GM12891 (cell line): ENCODE measurements at places on chromosomes 7 and 10.

DNA sequence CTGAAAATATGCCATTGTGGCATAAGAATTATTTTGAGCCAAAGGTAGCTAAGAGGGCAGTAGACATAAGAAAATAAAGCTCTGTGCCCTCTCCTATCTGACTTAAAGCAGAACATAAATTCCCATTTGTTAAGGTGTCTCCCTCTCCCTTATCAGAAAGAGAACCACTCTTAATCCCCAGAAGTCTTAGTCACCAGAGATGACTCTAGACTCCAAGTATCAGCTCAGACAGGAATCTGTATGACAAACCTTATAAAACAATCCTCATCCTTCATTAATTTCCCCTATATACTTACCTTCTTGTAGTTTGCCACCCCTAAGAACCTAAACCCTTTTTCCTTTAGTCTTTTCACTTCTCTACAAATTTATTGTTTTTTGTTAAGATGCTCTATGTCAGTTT lies 21.8 kb upstream of the PIP4K2A start:
- no peak for DNase-seq

GRCh38 chr7:16055263-16055976 lies 365.9 kb downstream of the CRPPA start:
- no peak for DNase-seq

DNA sequence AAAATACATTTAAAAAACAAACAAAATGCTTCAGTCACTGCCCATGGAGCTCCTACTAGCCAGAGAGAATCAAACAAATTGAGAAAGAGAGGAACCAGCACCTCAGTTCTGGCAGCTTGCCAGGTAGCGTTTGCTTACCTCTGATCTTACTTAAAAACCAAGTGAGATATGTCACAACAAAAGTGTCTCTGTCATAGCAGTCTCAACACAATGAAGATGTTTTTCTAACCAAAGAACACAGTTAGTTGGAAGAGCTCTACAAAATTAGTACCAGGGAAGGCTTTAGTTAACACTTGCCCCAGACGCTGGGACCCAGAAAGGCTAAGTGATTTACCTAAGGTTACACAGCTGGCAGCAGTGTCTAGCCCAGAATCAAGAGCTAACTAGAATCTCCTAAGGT lies 3.4 kb downstream of the DOCK4 start:
- no peak for DNase-seq

GRCh38 chr7:151861881-151862280 lies 15.0 kb downstream of the PRKAG2 start:
- DNase-seq: no peak

DNA sequence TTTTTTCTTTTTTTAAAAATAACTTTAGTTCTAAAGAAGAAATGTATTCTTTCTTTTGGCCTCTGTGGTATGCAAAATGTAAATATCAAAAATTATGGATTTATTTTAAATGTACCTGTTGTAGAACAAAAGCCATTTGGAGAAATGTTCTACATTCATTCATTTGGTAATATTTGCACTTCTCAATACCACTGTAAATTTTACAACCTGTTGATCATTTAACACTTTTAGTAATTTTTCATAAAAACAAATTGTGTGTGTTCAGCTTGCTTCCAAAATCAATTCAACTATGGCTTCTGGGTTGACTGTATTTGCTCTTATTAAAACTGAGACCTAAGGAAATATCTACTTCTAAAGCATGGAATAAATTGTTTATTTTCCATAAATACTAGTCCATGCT lies 2.3 kb upstream of the IGF2BP3 start:
- no peak for DNase-seq

DNA sequence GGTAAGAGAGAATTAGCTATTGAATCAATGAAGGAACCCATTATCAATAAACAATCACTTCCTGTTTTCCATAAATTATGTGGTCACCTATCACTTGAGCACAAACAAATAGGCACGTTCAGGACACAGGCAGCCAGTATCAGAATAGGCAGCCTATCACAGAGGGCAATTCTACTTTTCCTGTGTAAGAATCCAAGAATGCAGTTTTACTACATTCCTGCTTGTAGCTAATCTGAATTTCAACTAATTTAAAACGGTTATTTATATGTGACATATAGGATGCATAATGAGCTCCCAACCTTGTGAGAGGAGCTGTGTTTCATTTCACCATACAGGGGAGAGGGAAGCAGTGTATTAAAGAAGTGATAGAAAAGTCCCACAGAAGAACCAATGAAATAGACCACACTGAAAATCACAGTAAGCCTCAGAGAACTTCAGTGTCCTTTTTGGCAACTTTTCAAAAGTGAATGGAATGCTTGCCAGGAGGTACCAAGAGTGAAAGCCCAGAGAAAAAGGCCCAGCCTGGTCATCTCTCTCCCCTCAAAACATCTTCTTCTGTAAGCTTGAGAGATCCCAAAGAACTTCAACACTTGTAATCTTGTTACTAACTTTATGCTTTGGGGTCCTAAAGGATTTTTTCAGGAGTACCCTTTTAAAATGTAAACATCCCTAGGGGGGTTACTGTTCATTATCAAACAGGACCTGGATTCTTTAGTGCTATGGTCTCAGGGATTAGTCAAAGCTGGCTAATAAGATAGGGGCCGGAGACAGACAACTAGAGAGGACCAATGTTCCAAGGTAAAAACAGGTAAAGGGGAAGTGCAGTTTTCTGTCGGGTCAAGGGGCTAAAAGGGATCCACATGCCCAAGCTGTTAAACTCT lies 1.3 kb downstream of the IMMP2L start:
- DNase-seq: no peak

- DNase-seq: no peak
Observed at GRCh38 chr7:19519443-19520021, 189.3 kb downstream of the POLR1F start.

GRCh38 chr10:112519133-112519761 lies 72.2 kb downstream of the VTI1A start:
- no peak for DNase-seq

DNA sequence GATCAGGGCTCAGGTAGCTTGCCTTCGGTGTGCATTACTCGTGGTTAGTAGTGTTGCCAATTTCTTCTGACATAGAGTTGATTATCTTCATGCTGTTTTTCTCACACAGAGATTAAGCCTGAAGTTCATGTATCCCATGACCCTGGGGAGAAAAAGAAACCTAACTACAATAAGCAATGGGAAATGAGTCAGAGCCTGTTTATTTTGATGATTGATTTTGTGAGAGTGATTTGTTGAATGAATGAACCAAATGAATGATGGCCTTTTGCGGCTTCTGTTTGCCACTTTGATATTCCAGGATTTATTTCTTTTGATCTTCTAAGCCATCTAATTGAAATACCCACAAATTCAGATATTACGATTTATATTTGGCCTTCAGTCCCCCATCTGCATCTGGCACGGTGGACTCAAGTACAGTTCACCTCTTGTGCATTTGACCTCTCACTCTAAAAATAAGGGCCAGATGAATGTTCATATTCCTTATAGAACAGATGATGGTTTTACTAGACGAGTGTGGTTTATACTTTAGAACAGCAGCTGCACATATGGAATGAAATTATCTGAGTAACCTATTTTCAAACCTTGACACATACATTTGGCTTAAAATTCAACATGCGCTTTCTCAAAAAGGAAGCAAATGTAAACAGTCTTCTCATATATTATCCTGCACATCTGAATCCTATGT lies 110.7 kb downstream of the PLCE1 start:
- no peak for DNase-seq

DNA sequence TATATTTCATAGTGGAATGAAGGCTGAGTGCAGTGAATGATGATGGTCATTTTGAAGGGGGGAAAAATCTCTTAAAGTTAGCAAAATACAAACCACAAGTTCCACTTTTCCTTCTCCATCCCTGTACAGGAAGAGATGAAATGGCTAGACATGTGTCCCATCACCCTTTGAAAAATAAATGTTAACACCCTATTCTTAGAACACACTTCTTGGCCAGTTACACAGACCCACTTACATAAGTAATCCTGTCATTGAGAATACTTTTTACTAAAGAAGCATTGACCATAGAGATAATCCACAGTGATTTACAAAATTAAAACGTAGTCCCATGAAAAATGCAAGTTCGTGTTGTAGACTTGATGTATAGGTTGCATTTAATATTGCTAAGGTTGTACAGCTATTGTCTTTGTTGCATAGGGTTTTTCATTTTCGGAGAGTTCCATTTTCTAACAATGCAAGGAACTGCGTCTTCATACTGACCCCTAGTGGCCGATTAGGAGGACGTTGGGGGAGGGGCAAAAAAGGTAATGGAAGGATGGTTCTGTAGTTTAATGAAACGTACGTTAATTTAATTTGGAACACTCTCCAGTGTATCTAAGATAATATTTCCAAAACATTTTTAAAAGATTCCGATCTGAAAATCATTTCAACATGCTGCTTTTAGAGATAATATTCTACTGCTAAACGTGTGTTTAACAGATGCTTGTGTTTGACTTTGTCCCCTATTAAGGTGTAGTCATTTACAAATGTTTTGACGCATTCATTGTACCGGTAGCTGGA lies 60.9 kb downstream of the ARMC3 start:
- peak; percentile 29 for DNase-seq

- no peak for DNase-seq
Observed at GRCh38 chr7:83649701-83650100, 762 bp upstream of the SEMA3E start.

DNA sequence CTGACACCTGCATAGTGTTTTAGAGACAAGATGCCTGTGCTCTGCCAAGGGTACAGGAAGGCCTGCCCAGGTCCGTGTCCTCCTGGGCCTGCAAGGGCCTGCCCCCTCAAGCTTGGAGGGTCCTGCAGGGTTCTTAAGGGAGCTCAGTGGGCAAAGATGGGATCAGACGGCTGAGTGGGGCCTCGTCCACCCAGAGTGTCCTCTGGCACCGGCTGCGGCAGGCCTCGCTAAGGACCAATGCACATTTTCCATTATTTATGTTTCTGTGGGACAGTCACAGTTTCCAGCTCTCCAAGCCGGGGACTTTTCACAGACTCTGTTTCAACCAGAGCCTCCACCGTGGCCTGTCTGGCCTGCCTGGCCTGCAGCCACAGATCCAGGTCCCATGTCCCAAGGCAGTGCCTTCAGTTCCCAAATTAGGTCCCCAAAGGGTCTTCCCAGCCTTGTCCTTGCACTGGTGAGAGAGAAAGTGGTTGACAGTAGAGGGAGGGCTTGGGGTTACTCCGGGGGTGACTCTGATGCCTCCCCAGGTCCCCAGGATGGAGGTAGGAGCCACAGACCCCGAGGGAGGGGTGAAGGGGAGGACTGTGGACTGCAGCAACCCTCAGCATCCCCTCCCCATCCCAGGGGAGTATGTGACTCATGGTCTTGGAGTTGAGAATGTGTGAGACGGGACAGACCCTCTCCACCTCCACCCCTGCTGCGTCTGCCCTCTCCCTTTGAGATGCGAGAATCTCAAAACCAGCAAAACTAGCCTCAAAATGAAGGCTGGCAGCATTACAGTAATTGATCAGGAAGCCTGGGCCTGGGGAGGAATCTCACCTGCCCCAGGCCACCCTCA lies 14.8 kb downstream of the MYL10 start:
- DNase-seq: no peak

- no peak for DNase-seq
Observed at GRCh38 chr7:19700936-19701335, 7.9 kb downstream of the POLR1F start.

DNA sequence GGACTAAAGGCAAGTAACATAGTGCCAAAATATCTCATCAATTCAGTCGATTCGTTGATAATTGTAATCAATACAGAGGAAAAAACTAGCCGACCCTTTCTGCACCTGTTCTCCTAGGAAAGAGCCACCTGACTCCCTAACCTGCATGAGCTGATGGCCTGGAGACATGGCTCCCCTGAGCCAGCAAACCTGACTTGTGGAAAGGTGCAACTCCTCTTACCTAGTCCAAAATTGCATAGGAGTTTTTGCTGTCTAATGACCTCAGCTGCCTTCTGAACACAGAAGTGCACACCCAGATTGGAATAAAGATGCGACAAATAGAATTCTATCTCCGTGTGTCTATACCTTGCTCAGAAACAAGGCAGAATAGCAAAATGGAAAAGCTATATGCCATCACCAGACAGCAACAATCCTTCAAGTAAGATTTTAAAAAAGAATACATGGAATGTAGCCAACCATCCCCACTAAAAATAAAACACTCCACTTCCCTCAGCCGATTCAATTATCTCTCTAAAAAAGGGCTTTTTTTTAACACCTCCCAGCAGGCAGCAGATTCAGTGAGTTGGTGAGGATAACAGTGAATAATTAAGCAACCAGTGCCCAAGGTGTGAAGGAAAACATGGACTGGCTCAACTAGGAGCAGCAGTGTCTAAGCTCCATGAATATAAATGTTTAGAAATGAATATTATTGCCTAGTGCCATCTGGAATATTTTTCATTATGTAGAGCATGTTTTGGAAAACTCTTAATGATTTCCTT lies 26.6 kb upstream of the LMTK2 start:
- DNase-seq: no peak

- DNase-seq: no peak
Observed at GRCh38 chr7:20647036-20647435, 31.6 kb downstream of the ABCB5 start.
